ENCODE measurements at places on chromosomes 5 and 9.

DNA sequence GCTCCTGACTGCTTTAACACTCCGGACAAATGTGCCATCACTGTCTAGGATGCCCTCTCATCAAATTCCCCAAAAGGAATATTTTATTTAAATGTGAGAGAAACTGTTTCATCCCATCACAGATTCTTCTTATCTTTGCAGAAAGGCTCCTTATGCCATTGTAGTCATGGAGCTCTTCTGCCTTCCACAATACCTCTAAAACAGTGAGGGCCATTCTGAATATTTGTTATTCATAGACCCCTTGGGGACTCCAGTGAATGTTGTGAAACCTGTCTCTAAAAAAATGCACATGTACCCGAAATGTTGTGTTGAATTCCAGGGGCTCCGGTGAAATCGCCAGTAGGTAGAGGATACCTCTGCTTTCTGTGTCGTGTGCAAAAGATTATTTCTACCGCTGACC, 176.9 kb downstream of the RORB start:
- DNase-seq: no peak

GRCh38 chr9:14347406-14348122, 33.6 kb upstream of the NFIB start:
- DNase-seq: no peak

- no peak for DNase-seq
These were observed 342.4 kb upstream of the CD180 start for GRCh38 chr5:67538855-67539506.

DNA sequence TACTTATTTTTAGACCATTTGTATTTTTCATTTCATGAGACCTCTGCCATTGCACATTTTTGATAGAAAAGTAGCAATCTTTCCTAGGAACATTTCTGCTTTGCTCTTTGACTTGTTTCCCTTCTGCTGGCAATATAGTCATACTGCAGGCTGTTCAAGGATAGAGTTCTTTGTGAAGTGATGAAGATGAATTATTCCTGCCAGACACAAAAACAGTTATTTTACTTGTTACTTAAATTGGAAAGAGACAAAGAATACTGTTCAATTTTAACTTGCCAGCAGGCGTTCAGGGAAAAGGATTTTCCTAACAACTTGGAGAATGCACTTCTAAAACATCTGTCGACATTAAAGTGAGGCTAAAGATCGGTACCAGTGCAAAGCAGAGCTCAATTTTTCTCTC, 251.7 kb upstream of the ACTBL2 start:
- DNase-seq: no peak

DNA sequence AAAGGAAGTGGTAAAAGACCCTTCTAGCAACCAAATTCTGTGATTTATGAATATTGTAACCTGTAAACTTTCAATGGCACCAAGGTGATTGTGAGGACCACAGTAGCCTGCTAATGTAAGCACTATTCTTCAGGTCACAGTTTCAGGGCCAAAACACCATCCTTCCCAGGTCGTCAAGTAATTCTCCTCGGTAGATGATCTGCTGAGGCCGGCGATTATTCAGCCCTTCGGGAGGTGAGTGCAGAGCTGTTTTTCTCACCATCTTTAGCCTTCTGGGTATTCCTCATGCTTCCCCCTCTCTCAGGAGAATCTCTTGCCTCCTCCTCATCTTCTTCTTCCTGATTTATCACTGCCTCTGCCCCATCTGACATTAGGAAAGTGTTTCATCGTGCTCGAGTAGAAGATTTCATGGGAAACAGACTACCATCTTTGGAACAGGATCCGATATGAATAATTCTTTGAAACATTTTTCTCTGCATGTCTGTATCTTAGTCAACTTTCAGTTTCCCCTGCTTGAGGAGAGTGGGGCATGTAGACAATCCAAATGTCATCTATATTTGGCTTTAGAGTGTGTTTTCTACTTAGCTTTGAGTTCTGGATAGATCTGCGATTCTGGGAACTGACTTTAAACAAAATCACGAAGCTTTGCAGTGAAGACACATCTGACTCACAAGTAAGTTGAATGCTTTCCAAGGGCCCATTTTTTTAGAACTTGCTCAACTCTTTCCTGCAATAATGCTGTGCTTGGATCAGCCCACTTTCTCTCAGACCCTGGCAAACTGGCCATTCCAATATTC, 173.9 kb downstream of the AOPEP start:
- DNase-seq: no peak

DNA sequence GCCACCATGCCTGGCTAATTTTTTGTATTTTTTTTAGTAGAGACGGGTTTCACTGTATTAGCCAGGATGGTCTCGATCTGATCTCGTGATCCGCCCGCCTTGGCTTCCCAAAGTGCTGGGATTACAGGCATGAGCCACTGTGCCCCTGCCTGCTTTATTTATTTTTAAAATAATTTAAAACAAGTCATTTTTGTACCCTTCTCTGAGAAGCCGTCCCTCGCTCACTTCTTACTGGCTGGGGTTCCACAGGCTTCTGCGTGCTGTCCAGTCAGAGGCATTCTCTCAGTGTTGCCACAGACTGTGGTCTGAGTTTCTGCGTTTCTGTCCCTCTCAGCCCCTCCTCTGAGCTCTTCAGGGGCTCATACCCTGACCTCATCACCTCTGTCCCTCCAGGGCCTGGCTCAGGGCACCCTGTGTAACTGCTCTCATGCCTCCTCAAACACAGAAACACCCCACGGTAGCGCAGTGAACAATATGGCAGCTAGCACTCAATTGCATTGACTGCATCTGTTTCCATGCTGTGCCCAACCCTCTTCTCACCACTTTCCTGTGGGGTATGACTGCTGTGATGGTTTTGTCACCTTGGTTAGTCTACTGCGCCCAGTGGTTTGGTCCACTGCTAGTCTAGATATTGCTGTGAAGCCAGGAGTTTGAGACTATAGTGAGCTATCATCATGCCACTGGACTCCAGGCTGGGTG, 44.3 kb upstream of the SH3PXD2B start:
- no peak for DNase-seq

- DNase-seq: no peak
These were observed 28.3 kb downstream of the ZNF462 start for GRCh38 chr9:106891286-106891685.

- no peak for DNase-seq
These were observed 69.0 kb upstream of the SNX2 start for GRCh38 chr5:122705851-122706250.

GRCh38 chr9:9387511-9388115, 1225.2 kb downstream of the PTPRD start:
- no peak for DNase-seq

DNA sequence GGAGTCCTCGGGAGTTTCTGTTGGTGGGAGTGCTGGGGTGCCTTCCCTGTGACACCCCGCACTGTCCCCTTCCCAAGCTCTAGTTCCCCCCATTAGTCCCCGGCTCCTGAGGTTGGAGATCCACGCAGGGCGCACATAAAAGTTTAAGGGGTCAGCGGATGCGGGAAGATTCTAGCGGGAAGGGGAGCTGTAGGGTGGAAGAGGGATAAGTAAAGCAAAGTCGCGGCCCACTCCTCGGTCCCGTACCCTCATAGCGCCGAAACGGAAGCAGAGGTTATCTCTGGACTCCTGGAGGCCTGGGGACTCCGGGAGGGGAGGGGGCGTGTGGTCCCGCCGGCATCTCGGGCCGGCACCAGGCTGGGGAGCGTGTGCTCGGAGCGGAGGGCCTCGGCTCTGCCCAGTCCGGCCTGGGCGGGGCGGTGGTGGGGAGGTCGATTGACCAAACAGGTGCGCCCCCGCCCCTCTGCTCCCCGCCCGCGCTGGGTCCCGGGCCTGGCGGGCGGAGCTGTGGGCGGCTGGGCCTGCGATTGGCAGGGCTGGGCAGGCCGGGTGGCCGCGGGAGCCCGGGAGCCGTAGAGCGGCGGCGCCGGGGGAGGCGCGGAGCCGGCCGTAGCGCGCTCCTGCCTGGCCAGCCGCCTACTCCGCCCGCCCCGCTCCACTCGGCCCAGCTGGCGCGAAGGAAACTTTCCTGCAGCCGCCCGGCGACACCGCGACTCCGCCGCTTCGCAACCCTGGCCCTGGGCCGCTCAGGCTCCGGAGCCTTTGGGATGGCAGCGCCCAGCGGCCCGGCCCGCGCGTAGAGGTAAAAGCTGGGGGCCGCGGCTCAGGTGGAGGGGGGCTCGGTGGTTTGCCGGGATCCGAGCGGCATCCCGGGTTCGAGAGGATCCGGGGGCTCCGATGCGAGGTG, 52.2 kb upstream of the DAB2IP start:
- DNase-seq: no peak

DNA sequence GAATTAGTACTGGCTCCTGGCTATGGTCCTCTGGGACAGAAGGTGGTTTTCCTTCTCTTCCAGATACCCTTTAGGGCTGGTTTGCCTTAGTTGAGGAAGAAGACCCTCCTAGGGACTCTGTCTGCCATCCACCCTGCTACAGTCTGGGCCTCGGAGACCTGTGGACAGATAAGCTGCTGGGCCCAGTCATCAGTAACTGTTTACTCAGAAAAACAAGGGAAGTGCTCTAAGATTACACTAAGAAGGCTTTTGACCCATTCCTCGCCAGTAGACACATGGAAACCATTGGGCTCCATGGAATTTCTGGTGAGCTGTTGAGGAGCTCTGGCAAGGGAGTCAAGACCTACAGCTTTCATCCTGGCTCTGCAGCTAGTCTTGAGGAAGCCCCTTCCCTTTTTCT, 31.2 kb downstream of the LARP1 start:
- no peak for DNase-seq

DNA sequence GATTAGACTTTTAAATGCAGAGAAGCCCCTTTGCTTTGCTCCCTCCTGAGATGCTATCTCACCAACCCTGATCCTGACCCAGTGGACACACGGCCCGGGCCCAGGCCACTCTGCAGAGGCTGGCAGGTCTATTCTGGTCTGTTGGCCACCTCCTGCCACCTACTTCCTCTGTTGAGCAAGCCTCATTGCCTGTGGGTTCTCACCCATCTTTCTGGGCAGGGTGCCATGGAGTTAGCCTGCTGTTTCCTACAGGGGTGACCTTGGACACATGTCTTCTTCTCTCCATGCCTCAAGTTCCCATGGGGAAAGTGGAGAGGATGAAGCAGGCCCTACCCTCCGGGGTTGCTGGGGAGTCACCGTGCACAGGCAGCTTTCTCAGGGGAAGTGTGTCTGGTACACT, 266.2 kb upstream of the IRX1 start:
- no peak for DNase-seq

DNA sequence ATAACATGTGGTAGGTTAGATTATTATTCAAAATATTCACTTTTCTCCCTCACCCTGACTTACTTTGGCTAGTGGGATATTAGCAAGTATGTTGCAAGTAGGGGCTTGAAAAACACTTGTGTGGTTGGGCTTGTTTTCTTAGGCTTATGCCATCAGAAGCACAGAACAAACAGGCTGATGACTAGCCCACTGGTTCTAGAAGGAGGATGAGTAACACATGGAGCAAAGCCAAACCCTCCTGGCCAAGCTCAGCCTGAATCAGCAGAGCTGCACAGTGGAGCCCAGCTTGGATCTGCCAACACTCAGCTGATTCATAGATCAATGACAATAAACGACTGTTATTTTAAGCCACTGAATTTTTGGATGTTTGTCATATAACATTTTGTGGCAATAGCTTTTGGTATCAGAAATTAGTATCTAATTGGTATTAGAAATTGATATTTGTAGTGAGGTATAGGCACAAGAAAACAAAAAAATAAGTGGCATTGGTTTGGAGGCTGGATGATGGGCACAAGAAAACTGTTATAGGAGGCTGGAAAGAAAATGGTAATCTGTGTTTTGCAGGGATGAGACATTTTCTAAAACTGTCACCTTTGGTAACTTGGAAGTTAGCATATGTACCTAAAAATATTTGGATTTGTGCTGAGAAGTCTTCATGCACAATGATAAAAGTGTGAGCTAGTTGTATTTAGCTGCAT, 46.1 kb upstream of the ZBED3 start:
- DNase-seq: no peak

GRCh38 chr5:132291026-132291425, 3.2 kb upstream of the SLC22A4 start:
- no peak for DNase-seq

DNA sequence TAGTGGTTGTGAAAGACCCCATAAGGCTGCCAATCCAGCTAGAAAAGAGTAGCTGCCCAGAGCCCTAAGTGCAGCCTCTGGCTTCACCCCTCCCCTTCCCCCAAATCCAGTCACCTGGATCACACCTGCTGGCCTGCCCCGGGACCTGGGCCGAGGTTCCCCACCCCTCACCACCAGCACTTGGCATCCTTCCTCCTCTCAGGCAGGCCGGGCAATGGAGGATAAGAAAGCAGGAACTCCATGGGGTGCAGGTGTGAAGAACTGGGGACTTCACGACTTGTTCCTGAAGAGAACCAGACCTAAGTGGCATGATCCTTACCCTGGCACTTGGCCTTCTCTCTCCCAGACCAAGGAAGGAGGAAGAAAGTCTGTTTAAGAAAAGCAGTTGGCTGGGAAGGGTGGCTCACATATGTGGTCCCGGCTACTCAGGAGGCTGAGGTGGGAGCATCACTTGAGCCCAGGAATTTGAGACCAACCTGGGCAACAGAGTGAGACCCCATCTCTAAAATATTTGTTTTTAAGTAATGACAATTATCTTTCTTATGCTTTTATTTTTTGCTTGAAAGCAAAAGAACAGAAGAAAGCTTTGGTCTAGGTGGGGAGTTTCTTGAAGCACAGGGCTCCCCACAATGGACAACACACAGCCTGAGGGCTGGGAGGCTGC, 131.1 kb downstream of the PAX5 start:
- no peak for DNase-seq

GRCh38 chr5:2727550-2727949, 23.9 kb downstream of the IRX2 start:
- DNase-seq: no peak

DNA sequence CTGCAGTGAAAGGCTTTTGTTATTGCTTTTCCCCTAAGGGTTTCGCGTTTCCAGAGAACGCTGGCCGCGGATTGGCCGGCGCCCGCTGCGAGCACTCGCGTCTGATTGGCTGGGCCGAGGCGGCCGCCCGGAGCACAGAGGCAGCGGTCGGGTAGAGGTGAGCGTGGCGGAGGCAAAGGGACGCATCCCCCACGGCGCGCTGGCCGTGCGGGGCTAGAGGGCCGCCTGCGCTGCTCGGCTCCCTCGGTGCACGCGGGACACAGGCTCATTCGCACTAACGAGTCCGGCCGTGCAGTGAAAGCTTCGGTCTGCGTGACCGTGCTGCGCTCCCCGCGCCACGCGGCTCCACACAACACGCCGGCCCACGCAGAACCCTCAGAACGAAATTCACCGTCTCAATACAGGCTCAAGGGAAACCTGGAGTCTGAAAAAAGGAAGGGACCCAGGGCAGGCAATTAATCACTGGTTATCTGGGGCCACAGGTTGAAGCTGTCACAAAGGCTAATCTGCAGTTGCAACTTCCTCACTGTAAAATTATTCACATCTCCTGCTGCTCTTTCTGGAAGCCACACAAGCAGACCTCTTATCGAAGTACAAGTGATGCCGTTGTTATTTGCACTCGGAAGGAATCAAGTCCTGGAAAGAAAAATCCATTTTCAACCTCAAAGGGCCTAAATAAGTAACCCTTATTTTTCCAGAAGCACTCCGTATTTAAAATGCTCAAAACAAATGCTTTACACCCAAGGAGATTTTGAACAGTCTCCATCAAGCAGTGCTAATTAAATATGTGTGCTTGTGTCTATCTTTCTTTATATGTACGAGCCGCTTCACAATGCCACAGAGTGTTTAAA, 94.6 kb downstream of the ZNF608 start:
- DNase-seq: no peak

GRCh38 chr5:143147902-143148301, 255.6 kb downstream of the NR3C1 start:
- no peak for DNase-seq

GRCh38 chr9:131762356-131762932, 22.6 kb upstream of the RAPGEF1 start:
- peak; percentile 61 for DNase-seq
